Skeletal muscle cell (primary cell): ENCODE measurements at places on chromosomes 11 and 22.

GRCh38 chr11:1482581-1483444, 3.8 kb downstream of the MOB2 start:
- DNase-seq, result no peak

- DNase-seq, result no peak
Observed at GRCh38 chr11:70697701-70698100, 299.4 kb downstream of the CTTN start.

GRCh38 chr11:108929241-108929640, 264.4 kb downstream of the DDX10 start:
- DNase-seq, result peak; percentile 94

- DNase-seq, result no peak
Observed at GRCh38 chr11:110716361-110716760, 4.1 kb upstream of the ARHGAP20 start.

DNA sequence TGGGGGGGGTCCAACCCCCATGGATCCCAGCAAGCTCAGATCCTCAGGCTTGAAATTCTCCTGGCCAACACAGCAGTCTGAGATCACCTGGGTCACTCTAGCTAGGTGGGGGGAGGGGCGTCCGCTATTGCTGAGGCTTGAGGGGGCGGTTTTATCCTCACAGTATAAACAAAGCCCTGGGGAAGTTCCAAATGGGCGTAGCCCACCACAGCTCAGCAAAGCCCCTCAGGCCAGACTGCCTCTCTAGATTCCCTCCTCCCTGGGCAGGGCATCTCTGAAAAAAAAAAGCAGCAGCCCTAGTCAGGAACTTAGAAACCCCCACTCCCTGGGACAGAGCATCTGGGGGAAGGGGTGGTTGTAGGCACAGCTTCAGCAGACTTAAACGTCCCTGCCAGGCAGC, 16.7 kb downstream of the TRPC6 start:
- no peak for DNase-seq

- DNase-seq, result no peak
Observed at GRCh38 chr22:44634426-44635321, 67.3 kb upstream of the PRR5 start.

DNA sequence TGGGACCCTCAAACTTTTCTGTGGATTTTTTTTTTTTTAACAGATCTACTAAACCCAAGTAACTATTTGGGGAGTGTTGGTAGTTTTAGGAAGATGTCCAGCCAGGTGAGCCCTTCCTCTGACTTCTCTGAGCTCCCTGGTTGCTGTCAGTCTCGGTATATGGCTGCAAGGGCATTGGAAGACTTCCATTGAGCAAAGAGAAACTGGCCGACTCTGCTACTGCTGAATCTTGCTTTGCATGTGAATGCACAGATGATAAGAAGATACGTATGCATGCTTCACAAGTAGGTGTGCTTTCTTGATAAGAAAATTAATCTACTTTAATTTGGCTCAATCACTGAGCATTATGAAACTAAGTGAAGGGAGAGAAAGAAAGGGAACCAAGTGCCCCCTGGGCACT, 51.1 kb downstream of the BARX2 start:
- DNase-seq, result no peak

- no peak for DNase-seq
Observed at GRCh38 chr22:46626911-46627805, 7.0 kb downstream of the GRAMD4 start.

GRCh38 chr11:65352783-65353182, 1.8 kb upstream of the TIGD3 start:
- DNase-seq, result no peak

DNA sequence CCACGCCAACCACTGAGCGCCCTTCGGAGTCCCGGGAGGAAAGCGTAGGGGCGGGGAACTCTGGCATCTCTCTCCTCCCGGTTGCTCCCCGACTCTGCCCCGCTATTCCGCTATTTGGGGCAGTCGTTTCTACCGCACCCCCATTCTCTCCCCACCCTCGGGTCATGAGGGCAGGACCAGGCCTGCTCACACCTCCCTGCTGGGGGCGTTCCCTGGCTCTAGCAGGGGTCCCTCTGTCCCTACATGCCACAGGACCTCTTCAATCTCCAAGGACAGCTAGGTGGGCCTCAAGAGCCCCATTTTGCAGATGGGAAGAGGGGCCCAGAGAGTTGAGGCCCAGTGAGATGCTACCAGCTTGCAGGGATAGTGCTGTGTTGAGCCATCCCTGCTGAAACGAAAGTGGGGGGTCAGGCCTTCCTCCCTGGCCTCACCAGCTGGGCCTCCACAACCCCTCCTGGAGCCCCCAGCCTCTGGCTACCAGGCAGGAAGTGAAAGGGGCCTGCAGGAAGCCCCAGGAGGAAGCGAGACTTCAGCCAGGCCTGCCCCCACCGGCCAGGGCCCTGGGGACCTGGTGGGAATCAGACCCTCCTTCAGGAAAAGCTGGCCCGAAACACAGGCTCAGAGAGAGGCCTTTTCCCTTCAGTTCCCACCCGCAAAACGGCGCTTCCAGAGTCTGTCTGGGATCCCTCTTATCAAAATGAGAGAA, 5.5 kb upstream of the SHISA8 start:
- no peak for DNase-seq

- no peak for DNase-seq
Observed at GRCh38 chr11:111602865-111603610, 789 bp downstream of the SIK2 start.

DNA sequence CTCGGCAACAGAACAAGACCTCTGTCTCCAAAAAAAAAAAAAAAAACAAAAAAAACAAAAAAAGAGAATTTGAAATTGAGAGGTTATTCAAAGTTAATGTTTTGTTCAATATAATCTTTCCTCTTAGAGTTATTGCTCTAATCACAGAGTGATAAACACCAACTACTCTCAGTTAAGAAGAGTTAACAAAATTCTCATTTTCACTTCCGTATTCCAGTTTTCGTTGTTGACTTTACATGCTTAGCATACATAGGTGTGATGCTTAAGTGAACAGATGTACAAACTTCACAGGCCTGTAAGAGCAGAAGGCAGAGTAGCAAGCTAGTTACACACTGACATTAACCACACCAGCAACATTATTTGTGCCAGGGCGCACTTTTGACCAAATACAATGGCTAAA, 12.3 kb downstream of the EIF4ENIF1 start:
- no peak for DNase-seq

GRCh38 chr11:64875369-64876228, 2.8 kb downstream of the EHD1 start:
- no peak for DNase-seq

DNA sequence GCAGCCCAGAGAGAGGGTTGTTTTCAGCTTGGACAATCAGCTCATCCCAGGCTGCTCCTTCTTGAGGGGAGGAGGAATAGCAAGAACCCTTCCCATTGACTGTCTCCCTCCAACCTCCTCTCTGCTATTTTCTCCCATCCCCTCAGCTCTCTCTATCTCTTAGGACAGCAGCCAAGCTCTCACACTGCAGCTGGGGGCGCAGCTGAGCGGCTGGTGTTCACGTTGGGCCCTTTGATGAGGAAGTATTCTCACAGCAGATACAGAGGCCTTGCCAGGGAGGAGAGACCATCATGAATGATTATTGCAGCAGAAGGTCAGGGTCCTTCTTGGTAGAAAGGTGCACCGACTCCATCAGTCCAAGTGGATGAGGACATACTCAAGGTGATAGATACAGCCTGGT, 26.5 kb upstream of the CADM1 start:
- no peak for DNase-seq

GRCh38 chr11:119481667-119482400, 58.9 kb upstream of the THY1 start:
- DNase-seq, result no peak

- DNase-seq, result no peak
Observed at GRCh38 chr11:117092951-117093590, 5.2 kb downstream of the SIK3 start.

GRCh38 chr11:128336203-128336602, 251.2 kb downstream of the ETS1 start:
- DNase-seq, result no peak
